ENCODE measurements at places on chromosomes 3 and 15. TPM values are rescaled to one million over a fixed set of nuclear protein-coding genes. Genes with fewer than 3 reads are reported as not detected.

The MAN2C1 gene
- total RNA-seq, result 300 TPM

The SNURF gene
- 41.9 TPM for total RNA-seq

The COL8A1 gene
- 0.25 TPM for total RNA-seq

The ETV5 gene
- 16.9 TPM for total RNA-seq

The FBXO22 gene
- total RNA-seq, result 45.1 TPM

The ZNF80 gene
- total RNA-seq, result not detected

The ADAMTS9 gene
- 2.3 TPM for total RNA-seq

The DLL4 gene
- total RNA-seq, result 12.5 TPM

The CSPG4 gene
- 1.1 TPM for total RNA-seq

The ELL3 gene
- total RNA-seq, result 0.51 TPM

The TIMMDC1 gene
- 75.4 TPM for total RNA-seq

The INKA1 gene
- 4.2 TPM for total RNA-seq

The SCG3 gene
- total RNA-seq, result 219 TPM

The HRH1 gene
- not detected for total RNA-seq

The GALNT15 gene
- total RNA-seq, result 0.39 TPM

The GAP43 gene
- 684 TPM for total RNA-seq

The SAXO2 gene
- 0.20 TPM for total RNA-seq

The LTK gene
- total RNA-seq, result 3.2 TPM

The GOLGA8G gene
- not detected for total RNA-seq

The GOLGA8R gene
- total RNA-seq, result not detected
